ENCODE measurements at places on chromosomes 5 and 9.
A peak's percentile ranks its signal among the peaks of the same experiment; 100 is the strongest.

DNA sequence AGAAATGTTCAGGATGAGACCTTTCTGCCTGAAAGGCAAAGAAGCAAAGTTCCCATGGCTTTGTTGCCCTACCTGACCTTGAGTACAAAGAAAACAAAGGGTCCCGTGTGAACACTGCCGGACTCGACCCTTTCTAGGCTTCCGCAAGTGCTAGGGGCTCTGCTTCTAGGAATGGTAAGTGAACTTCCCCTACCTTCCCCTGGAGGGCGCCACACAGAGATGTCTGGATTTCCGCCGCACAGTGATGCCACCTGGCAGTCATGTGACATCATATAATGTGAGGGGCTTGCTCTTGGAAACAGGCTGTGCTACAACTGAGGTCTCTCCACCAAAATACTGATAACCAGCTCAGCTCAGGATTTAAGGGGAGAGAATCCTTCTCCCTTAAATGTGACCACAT lies 56.6 kb downstream of the HSD17B3 start:
- DNase-seq = no peak

GRCh38 chr9:109277451-109277850 lies 43.4 kb downstream of the EPB41L4B start:
- DNase-seq = no peak

DNA sequence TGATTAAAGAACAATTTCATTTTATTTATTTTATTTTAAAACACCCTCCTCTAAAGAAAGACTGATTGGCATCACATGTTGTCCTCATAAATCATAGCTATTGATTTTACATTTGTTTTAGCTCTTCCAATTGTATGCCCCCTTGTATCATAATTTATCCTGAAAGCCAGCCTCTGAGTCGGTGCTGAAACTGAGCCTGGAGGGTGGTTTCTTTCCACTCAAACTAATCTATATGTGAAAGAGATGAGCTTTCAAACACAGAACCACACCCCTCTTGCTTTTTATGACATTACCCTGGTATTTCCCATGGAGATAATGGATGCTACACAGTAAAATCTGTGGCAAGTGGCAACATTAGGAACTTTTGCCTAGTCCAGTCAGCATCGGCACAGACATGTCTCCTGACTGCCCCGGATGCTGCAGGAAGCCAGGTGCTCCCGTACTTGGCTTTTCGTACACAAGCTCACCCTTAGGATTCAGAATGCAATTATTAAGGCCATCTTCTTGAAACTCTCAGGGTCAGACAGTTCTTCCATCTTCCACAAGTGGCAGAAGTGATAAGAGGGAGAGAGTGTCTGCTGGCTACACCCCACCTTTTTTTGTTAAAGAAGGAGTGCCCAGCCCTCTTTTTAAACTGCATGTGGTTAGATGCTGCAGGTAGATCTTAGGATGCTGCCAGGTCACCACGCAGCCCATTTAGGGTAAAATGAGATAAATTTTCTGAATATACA lies 91.1 kb downstream of the SNCAIP start:
- DNase-seq = no peak

- DNase-seq = no peak
Measured at GRCh38 chr5:71586052-71586940, 844 bp upstream of the MCCC2 start.

DNA sequence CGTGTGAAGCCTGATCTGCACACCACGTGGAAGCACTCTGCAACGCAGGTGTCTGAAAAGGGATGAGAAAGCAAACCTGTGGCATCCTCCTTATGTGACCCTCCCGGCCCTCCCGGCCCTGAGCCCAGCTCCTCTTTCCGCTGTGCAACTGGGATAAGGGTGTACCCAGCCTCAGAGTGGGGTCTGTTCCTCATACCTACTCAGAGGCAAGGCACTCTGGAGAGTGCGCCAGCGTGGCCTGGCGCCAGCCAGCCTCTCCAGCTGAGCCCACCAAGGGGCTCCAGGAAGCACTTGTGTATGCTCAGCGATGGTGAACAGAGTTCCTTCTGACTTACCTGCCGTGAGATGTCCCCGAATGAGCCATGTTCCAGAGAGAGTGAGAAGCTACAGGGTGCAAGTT lies 102.8 kb downstream of the IRX1 start:
- no peak for DNase-seq

GRCh38 chr9:99259231-99259918 lies 37.3 kb downstream of the SEC61B start:
- DNase-seq = peak; percentile 5

GRCh38 chr5:155726267-155726666 lies 600.7 kb upstream of the SGCD start:
- DNase-seq = no peak

DNA sequence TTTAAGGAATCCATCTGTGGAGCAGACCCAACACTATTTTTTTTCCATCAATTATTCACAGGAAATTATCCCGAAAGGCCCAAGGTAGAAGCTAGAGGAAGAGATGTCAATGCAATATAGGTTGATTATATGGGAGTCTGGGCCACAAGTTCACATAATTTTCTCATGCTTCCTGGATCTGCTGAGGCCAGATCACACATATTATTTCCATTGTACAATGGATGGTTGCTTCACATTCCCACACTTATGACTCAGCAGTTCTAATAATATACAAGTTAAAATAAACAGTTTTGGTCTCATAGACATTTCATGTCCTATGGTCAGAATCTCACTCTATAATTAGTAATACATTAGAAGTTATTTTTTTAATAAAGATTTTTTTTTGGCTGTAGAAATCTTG lies 66.0 kb upstream of the PTPRD start:
- DNase-seq = no peak

DNA sequence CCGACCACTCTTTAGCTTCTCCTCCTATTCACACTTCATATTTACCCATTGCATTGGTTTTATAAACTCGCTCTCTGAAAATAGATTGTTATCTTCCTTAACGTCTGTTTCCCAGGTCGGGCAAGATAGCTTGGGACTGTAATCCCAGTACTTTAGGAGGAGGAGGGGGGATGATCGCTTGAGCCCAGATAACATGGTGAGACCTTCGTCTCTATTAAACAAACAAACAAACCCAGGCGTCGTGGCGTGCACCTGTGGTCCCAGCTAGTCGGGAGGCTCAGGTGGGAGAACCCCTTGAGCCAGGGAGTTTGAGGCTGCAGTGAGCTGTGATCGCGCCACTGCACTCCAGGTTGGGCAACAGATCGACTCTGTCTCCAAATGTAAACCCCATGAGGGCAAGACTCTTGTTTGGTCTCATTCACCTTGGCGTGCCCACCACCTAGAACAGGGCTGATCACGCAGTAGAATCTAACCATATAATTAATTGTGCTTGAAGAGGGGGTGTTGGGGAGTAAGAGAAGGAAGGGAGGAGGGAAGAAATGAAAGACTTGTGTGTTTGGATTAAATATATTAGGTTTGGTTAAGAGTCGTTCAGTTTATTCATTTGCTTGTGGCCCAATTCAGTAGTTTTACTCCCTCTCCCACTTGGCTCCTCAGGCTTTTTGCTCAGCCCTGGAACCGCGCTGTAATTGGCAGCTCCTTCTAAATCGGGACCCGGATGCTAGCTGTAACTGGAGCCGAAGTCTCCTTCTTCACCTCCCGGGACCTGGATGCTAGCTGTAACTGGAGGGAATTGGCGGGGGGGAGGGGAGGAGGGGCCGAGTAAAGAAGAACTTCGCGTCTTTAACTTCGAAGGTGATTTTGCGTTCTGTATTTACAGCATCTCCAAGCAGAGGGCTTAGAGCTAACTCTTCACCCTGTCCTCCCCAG lies 24.9 kb downstream of the CDKN2A start:
- DNase-seq = no peak

DNA sequence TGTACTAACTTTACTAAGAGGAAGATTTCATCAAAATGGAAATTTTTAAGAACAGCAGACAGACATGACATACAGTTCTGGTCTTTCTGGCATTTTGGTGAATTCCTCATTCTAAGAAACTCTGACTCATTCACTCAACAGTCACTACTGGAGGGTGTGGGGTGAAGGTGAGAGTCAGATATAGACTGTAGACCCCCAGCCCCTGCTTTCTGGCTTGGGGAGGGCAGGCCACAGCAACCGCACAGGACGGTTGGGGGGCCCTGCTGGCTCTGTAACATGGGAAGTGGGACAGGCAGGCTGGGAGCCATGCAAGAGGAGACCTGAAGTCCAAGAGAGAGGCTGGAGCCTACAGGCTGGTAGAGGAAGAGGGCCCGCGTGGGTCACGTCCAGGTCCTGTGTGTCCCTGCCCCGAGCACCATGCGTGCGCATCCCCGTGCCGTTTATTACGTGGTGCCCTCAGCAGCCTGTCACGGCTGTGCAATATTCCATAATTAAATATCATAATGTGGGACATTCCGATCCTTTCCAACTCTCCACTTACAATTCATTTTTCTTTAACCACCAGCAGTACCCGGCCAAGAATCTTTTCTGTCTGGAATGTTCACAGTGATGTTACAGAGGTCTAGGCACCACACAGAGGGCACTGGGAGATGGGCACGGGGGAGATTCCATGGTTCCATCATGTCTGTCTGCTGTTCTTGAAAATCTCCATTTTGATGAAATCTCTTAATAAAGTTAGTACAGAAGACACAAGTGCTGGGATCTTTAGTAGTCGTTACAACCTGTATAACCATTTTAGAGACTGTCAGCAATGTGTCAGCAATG lies 75.5 kb downstream of the SEMA4D start:
- peak; percentile 56 for DNase-seq

DNA sequence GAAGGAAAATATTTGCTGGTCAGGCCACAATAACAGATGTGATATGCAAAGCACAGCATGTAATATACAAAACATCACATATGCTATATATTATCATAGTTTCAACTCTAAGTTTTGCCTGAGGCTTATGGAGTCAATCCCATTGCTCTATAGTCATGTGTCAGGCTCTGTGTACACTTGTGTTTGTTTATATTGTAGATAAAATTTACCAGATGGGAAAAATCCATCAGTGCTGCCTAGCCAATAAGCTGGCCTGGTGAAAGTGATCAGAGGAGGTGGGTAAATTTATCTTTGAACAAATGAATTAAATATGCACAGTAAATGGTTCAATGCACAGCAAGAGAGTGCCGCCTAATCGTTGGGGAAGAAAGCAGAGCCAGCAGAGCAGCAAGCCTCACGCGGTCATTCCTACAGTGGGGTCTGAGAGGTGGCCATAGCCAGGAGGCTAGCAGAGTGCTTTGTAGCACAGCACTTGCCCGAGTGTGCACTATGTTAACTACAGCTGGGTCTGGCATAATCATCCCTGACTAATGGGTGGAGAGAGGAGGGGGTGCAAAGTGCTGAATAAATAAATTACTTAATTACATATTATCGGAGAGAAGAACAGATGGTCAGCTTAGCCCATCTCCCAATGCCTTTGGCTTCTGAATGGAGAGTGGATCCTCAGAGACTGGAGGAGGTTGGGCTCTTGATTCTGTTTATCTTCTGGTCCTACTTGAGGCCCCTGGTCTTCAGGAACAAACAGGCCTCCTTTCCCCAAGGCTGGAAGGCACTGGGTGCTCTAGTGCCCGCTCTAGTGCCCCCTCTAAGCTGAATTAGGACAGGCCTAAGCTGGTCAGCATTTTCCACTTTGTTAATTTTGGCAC lies 153.5 kb downstream of the MAT2B start:
- DNase-seq = no peak

GRCh38 chr5:129904667-129905472 lies 605 bp downstream of the CHSY3 start:
- DNase-seq = no peak

DNA sequence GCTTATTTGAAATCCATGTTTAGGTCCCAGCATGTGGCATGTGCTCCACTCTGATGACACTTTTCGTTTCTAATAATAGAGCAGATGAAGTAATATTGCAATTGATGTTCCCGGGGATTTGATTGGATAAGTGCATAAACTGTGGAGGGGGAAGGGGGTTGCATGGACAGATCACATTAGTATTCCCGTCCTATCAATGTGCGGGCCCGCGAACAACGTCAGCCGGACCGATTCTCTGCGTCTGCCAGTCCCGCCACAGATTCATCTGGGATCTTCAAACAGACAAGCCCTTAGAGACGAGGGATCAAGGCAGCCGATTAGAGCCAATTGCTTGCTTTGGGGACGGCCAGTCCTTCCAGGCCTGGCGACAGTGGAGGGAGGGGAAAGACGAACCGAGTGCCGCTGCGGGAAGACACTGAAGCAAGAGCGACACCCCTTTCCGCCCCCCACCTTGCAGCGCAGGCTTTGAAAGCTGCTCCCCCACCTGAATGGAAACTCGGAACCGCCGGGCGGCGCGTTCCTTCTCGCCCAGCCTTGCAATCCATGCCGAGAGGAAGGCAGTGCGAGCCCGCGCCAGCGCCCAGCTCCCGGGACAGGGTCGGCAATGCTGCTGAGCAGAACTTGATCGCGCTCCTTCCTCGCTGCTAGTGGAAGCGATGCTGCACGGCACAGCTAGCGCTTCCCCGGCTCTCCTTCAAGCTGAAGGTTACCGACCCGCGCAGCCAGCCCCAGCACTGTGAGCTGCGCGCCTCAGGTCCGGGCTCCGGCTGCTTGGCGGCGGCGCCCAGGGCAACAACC lies at the start of gene RGS7BP:
Gene RGS7BP, plus strand, starts transcription at position 247 of the 798 bp plus-strand sequence. CDS start 610 bp downstream, outside the sequence.
- no peak for DNase-seq

DNA sequence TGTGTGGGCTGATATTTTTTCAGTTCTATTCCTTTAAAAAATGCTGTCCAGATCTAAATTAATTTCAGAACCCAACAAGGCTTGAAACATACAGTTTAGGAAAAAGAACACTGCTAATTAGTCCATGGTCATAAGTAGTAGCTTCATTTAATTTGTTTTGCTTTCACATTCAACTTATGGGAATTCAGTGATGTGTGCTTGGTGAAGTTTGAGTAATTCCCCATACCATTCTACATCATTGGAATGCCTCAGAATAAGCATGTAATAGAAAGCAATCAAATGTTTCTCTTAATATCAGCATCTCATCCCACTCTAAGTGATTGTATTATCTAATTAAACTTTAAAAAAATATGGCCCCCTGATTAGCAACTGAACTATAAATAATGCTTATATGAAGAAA lies 2.7 kb downstream of the CNTLN start:
- no peak for DNase-seq

DNA sequence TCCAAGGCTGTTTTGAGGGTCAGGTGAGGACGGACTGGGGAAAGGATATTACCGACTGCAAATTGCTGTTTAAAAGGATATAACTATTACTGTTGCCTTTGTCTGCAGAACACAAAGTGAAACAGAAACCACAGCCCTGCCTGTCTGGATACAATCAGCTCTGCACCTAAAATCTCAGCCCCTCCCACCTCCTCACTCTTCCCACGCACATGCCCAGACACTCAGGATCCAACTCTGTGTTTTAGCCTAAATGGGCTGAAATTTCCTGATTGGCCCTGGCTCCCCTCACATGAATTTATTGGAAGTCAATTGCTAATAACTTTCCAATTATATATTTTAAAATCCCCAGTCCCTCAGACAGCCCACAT lies 176.3 kb upstream of the PPP1R26 start:
- no peak for DNase-seq

GRCh38 chr9:72863456-72864094 lies 89.3 kb downstream of the ALDH1A1 start:
- DNase-seq = no peak

DNA sequence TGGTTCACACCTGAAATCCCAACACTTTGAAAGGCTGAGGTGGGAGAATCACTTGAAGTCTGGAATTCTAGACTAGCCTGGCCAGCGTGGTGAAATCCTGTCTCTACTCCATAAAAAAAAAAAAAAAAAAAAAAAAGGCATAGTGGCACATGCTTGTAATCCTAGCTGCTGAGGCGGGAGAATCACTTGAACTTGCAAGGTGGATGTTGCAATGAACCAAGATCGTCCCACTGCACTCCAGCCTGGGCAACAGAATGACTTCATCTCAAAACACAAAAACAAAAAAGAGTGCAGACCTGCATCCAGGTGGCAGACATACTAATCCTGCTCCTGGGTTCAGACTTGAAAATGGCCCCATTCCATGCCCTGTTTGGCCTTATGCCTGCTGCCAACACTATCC lies 21.8 kb upstream of the ADAMTS19 start:
- DNase-seq = no peak

All from activated T-cell treated with anti-CD3 and anti-CD28 coated beads for 4 hours (primary cell).